ENCODE measurements at places on chromosomes 1 and 21.

- no peak for DNase-seq
Measured at GRCh38 chr1:183734543-183735036, 70.3 kb upstream of the RGL1 start.

GRCh38 chr1:113742515-113742914 lies 16.8 kb downstream of the PHTF1 start:
- DNase-seq = peak; percentile 45

GRCh38 chr1:155254714-155255242 lies 505 bp downstream of the ENTREP3 start:
- DNase-seq = no peak

DNA sequence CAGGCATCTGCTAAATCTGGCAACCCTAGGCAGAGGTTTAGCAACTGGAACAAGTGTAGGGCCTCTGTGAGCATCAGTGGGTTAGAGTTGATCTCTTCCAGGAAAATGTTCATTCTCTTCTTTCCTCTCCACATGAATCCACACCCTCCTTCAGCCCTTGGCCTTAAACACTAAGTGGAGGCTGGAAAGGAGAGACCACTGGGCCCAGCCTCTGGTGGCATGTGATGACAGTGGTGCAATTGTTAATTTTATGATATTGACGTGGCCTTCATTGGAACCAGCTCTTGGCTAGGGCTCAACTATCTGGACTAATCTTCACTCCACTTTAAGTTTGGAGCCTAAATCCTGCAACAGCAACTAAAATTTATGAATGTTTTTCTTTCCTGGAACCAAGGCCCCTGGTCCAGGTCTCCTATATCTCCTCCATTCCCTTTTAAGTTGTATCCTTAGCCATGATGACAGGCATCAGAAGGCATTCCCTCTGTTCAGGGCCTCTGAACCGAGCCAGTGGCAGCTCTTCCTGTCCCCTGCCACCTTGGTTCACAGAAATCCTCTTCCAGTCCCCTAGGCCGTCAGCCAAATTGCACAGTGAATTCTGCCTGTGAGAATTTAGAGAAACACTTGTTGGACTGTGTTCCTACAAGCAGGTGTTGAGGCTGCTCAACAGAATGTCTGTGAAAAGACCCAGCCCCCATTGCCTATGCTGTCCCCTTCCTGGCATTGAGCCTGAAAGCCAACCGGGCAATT lies 132.2 kb downstream of the PSMG1 start:
- no peak for DNase-seq

DNA sequence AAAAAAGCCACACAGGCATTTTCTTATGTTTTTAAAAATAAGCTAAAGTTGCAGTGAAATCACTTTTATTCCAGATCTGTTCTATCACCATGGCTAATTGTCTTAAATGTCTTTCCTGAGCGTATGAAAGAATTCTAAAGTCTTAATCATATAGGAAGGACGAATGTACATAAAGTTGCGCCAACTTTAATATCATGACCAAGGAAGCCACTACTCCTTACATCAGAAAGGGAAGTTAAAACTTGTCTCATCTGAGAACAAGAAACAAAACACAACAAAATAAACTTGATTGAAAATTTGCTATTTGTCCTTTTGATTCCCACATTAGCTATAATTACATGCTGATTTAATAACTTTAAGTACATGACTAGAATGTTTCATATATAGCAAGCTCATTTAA lies 26.5 kb downstream of the CNIH4 start:
- DNase-seq = no peak

- no peak for DNase-seq
Measured at GRCh38 chr1:114292194-114292593, 138.5 kb upstream of the SYT6 start.

DNA sequence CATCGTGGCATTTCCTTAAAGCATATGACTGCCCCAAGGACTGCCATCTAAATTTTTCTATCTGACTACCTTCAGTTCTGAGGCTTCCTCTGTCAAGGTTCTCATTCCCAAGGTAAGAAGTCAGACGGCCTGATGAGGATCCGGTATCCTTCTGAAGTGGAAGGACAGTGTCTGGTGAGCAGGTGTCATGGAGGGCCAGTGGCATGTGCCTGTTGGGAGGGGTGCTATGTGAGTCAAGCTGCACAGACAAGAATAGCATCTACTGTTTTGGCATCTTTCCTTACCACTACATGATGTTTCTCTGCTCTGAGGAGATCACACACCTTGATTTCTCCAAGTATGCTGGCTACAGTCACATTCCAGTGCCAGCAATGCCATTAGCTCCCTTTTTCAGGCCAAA lies 99.6 kb upstream of the RGS1 start:
- no peak for DNase-seq

- DNase-seq = no peak
Measured at GRCh38 chr1:97524211-97524610, 396.6 kb downstream of the DPYD start.

GRCh38 chr1:37258068-37258467 lies 216.3 kb upstream of the ZC3H12A start:
- no peak for DNase-seq

DNA sequence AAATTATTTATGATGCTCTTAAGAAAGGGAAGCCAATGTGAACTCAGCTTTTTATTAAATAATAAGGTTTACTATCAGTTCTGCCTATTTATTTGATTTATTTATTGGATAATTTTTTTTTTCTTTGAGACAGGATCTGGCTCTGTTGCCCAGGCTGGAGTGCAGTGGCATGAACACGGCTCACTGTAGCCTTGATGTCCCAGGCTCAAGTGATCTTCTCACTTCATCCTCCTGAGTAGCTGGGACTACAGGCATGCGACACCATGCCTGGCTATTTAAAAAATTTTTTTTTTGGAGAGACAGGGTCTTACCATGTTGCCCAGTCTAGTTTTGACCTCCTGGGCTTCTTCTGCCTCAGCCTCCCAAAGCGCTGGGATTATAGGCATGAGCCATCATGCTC lies 21.0 kb upstream of the DNAJC28 start:
- no peak for DNase-seq

DNA sequence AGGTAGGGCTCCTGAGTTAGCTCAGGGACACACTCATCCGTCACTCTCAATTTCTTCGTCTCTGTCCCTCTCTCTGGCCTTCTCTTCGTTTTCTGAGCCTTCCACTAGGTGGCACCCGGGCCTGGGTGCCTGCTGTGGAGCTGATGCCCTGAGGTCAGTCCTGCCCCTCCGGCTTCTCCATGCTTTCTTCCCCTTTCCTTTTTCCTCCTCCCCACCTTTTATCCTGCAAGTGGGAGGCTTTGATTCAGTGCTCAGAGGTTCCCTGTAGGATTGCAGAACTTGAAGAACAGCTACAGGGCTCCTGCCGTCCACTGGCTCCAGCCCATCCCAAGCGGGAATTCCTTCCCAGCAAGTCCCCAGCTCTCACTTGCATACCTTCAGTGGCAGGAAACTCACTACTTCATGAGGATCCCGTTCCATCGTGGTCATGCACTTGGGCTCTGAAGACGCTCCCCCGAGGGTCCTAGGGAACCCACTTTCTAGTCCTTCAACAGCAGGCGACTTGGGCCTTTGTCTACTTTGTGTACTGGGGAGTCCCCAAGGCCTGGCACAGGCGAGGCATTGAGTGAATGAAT lies 45.6 kb downstream of the SRRM1 start:
- peak; percentile 54 for DNase-seq

DNA sequence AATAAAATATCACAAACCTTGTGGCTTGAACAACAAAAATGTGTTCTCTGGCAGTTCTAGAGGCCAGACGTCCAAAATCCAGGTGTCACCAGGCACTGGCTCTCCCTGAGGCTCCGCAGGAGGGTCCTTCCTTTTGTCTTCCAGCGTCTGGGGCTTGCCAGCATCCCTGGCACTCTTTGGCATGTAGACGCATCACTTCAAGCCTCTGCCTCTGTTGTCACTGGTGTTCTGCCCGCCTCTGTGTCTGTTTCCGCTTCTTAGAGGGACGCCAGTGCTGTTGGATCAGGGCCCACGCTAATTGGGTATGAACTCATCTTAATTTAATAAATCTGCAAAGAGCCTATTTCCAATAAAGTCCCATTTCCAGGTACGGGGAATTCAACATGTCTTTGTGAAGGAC lies 273.7 kb upstream of the C1orf174 start:
- no peak for DNase-seq

DNA sequence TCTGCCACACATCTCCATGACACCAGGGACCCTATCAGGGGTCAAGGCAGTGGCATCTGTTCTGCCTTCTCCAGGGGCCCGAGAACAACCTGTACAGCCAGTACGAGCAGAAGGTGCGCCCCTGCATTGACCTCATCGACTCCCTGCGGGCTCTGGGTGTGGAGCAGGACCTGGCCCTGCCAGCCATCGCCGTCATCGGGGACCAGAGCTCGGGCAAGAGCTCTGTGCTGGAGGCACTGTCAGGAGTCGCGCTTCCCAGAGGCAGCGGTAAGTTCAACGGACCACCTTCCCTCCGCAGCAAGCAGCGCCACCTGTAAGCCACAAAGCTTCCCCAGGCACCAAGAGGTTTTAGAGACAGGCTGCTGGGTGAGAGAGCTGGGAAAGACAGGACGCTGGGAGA lies 15.9 kb downstream of the MX2 start:
- DNase-seq = no peak

- DNase-seq = no peak
Measured at GRCh38 chr1:60376196-60376595, 302.6 kb upstream of the C1orf87 start.

DNA sequence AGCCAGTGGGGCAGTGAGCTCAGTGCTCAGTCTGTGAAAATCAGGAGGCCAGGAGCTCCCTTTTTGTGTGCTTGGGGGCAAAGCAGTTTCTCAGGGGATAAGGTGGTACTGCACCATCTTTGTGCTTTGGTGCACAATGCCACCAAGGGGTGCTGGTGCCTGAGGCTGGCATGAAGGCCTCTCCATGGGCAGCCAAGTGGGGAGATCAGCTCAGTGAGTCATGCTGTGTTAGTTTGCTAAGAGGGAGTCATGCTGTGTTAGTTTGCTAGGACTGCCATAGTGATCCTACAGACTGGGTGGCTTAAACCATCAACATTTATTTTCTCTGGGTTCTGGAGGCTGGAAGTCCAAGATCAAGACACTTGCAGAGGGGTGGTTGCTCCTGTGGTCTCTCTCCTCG lies 428.1 kb downstream of the PRDM2 start:
- DNase-seq = no peak

GRCh38 chr1:39685071-39685470 lies 6.2 kb downstream of the HPCAL4 start:
- DNase-seq = no peak

DNA sequence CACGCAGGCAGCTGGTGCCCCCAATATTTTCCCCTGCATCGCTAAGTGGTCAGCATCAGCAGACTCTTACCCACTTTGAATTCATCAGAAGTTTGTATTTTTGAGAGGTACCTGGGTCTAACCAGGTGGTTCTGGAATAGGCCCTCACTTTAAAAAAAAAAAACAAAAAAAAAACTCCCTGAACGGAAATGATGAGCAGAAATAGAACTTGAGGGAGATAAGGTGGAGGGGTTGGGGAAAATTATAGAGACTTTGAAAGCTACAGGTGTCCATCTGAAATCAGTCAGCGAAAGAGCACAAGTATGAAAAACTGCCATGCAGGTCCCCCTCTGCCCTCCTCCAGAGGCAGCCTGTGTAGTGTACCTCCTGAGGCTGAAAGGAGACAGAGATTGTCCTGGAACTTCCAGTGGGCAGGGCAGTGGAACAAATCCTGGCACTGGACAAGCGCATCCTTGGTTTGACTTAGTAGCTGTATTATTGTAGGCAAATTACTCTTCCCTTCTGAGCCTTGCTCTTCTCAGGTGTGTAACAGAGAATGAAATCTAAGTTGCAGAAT lies 1.2 kb downstream of the SLAMF7 start:
- DNase-seq = no peak

GRCh38 chr1:26848941-26849774 lies 13.8 kb upstream of the SFN start:
- no peak for DNase-seq

- peak; percentile 53 for DNase-seq
Measured at GRCh38 chr1:221837896-221838295, 96.0 kb upstream of the DUSP10 start.

DNA sequence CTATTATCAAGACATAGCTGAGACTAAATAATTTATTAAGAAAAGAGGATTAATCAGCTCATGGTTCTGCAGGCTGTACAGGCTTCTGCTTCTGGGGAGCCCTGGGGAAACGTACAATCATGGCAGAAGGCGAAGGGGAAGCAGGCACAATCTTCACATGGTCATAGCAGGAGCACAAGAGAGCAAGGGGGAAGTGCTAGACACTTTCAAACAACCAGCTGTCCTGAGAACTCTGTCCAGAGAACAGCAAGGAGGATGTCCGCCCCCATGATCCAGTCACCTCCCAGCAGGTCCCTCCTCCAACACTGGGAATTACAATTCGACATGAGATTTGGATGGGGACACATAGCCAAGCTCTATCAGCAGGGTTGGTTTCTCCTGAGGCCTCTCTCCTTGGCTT lies 10.3 kb upstream of the SLC45A1 start:
- DNase-seq = no peak

DNA sequence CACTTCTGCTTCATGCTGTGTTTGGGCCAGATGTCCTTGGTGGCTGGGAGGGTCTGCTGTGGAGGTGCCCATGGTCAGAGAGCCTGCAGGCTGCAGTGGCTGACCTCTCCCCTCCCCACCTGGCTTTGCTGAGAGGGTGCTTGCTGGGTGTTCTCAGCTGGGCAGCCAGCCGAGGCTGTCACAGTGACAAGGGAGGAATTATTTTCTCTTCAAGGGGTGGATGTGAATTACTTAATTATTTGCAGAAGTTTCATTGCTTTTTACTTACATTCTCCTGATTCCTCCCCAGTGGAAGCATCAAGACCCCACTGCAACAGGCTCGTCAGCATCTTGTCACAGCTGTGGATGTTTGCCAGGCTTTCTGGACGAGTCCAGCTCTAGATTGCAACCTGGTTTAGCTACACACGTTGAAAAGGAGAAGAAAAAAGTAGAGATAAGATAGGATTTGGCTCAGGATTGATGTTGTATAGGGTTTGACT lies 70.3 kb downstream of the GALNT2 start:
- DNase-seq = no peak

DNA sequence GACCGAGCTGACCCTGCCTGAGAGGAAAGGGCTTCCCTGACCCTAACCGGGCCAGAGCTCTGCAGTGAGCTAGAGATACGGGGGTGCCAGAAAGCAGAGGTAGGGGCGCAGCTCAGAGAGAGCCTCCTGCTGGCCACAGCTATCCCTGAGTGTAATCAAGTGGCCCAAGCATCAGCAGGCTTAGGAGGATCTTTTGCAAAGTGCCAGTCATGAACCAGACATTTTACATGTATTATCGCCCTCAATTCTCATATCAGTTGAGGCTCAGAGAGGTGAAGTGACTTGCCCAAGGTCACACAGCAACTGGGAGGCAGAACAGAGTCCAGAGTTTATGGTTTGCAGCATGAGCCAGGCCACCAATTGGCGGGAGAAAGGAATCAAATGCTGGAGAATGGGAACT lies 7.0 kb upstream of the ID3 start:
- no peak for DNase-seq

DNA sequence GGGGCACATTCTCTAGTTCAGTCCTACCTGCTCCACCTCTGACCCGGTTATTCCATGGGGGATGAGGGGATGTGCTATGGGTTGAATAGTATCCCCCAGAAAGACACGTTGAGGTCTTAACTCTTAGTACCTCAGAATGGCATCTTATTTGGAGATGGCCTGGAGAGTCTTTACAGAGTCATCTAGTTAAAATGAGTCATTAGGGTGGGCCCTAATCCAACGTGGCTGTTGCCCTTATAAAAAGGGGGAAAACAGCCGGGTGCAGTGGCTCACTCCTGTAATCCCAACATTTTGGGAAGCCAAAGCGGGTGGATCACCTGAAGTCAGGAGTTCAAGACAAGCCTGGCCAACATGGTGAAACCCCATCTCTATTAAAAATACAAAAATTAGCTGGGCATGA lies 5.7 kb downstream of the TMPRSS3 start:
- DNase-seq = no peak

Measured in common myeloid progenitor, CD34-positive (primary cell).